ENCODE measurements at places on chromosomes 16 and 17. TPM values are rescaled to one million over a fixed set of nuclear protein-coding genes. Genes with fewer than 3 reads are reported as not detected.

The SEC14L1 gene
- 204 TPM for total RNA-seq

The USP36 gene
- total RNA-seq = 113 TPM

The DOC2B gene
- total RNA-seq = 0.25 TPM

The HBQ1 gene
- total RNA-seq = not detected

Measured in activated T-cell treated with anti-CD3 and anti-CD28 coated beads, Interleukin-2, amount 50 U/mL, for 72 hours (primary cell).